ENCODE measurements at places on chromosomes 3 and 15. TPM values are rescaled to one million over a fixed set of nuclear protein-coding genes. Genes with fewer than 3 reads are reported as not detected.
A peak's percentile ranks its signal among the peaks of the same experiment; 100 is the strongest.

- H3K27me3 ChIP-seq = peaks cover 18% of the 10 kb centered on the region
- H3K36me3 ChIP-seq = no peaks in the 10 kb centered on the region
- no peak for DNase-seq
- H3K4me3 ChIP-seq = no peak overlapping the region
- no peaks in the 10 kb centered on the region for H3K4me1 ChIP-seq
Observed at GRCh38 chr3:60047426-60048200, 997.8 kb upstream of the CFAP20DC start.

The OXTR gene
- total RNA-seq = 4.1 TPM

The GPR149 gene
- 0.14 TPM for total RNA-seq

- no peak overlapping the region for H3K27ac ChIP-seq
- peaks cover 29% of the 10 kb centered on the region for H3K4me1 ChIP-seq
- DNase-seq = no peak
- H3K36me3 ChIP-seq = peaks cover 34% of the 10 kb centered on the region
- H3K4me3 ChIP-seq = no peak overlapping the region
Observed at GRCh38 chr3:37094636-37095035, 79.7 kb downstream of the LRRFIP2 start.

DNA sequence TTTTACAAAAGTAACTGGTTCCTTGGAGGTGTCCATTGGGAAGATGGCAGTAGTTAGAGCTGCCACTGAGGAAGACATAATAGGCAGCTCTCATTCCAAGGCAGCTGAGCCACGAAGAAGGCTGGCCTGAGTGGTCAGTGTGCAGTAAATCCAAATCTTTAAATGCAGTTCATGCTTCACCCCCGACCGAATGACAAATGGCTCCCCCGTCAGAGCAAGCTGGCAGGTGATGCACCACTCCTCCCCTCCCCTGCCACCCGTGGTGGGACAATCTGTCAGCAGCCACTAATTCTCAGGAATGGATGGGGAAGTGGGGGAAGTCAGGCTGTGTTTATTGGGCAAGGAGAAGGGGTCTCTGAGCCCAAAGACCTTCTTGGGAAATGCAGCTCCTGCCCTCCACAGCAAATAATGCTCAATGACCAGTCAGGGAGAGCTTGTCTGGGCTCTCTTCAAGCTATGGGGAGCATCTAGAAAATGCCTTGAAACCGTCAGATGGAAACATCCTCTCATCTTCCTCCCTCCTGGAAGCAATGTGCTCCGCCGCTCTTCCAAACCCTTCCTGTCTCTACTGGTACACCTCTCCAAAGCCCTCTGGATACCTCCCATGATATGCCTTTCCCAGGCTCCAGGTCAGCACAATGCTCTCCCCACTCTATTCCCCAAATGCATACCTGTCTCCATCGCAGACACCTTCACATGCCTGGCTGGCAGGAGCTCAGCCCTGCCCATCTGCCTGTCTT is 65.4 kb downstream of the LIPC start:
- H3K27ac ChIP-seq = no peak overlapping the region
- no peaks in the 10 kb centered on the region for H3K27me3 ChIP-seq
- H3K36me3 ChIP-seq = no peaks in the 10 kb centered on the region
- peaks cover 27% of the 10 kb centered on the region for H3K4me1 ChIP-seq
- no peak overlapping the region for H3K4me3 ChIP-seq
- no peak for DNase-seq

DNA sequence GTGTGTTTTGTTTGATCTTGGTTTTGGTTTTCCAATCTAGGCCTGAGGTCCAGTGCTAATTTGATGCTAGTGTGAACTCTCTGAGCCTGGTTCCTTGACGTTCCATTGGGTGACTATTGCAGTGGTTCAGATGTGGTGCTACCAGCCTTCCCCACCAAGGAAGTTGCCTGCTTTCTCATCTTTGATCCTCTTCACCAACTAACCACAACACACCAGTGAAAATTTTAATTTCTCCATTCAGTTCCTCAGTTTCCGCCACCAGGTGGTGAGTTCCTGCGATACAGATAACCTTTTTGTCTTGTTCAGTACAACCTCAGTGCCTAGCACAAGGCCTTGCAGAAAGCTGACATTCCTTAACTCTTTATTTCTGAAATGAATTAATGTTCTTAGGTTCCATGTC is 337.4 kb upstream of the TPRG1 start:
- peaks cover 24% of the 10 kb centered on the region for H3K4me1 ChIP-seq
- no peak for DNase-seq
- peaks cover 7% of the 10 kb centered on the region for H3K36me3 ChIP-seq
- no peaks in the 10 kb centered on the region for H3K27me3 ChIP-seq
- H3K27ac ChIP-seq = no peak overlapping the region

GRCh38 chr15:36498401-36498800 is 81.0 kb upstream of the CDIN1 start:
- no peaks in the 10 kb centered on the region for H3K36me3 ChIP-seq
- DNase-seq = no peak
- H3K27me3 ChIP-seq = peaks cover 8% of the 10 kb centered on the region
- H3K4me1 ChIP-seq = peaks cover 61% of the 10 kb centered on the region

GRCh38 chr15:87610366-87610765 is 646.2 kb downstream of the NTRK3 start:
- DNase-seq = no peak
- H3K36me3 ChIP-seq = no peaks in the 10 kb centered on the region
- no peak overlapping the region for H3K27ac ChIP-seq
- no peak overlapping the region for H3K4me3 ChIP-seq

- H3K27ac ChIP-seq = no peak overlapping the region
- no peak for DNase-seq
- no peaks in the 10 kb centered on the region for H3K27me3 ChIP-seq
- H3K4me3 ChIP-seq = no peak overlapping the region
- H3K36me3 ChIP-seq = no peaks in the 10 kb centered on the region
- H3K4me1 ChIP-seq = no peaks in the 10 kb centered on the region
Observed at GRCh38 chr3:94961423-94962100, 898.7 kb downstream of the NSUN3 start.

- H3K36me3 ChIP-seq = no peaks in the 10 kb centered on the region
- no peak overlapping the region for H3K4me3 ChIP-seq
- no peaks in the 10 kb centered on the region for H3K4me1 ChIP-seq
- H3K27me3 ChIP-seq = peaks cover 12% of the 10 kb centered on the region
- no peak for DNase-seq
Observed at GRCh38 chr15:92579931-92580470, 75.6 kb downstream of the FAM174B start.

- H3K27ac ChIP-seq = peak overlapping the region; percentile 90
- peak overlapping the region; percentile 26 for H3K4me3 ChIP-seq
- H3K36me3 ChIP-seq = no peaks in the 10 kb centered on the region
- DNase-seq = no peak
- H3K27me3 ChIP-seq = no peaks in the 10 kb centered on the region
Observed at GRCh38 chr15:56042031-56042430, 48.6 kb upstream of the NEDD4 start.

DNA sequence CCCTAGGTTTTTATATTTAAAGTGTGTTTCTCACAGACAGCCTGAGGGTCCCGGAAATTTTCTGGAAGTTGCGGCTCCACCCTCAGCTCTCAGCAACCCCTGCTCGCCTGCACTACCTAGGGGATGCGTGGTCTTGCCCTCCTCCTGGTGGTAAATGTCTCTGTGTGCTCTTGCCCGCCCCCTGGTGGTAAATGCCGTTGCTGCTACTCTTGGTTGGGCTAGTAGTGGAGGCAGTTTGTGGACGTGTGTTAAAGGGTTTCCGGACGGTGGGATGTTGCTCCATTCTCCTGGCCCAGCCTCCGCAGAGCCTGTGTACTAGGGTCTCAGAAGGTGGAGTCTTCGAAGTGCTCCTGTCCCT is 27.4 kb downstream of the STOML1 start:
- peaks cover 18% of the 10 kb centered on the region for H3K27me3 ChIP-seq
- H3K27ac ChIP-seq = no peak overlapping the region
- no peak for DNase-seq
- peaks cover 9% of the 10 kb centered on the region for H3K4me1 ChIP-seq
- no peaks in the 10 kb centered on the region for H3K36me3 ChIP-seq
- H3K4me3 ChIP-seq = no peak overlapping the region

DNA sequence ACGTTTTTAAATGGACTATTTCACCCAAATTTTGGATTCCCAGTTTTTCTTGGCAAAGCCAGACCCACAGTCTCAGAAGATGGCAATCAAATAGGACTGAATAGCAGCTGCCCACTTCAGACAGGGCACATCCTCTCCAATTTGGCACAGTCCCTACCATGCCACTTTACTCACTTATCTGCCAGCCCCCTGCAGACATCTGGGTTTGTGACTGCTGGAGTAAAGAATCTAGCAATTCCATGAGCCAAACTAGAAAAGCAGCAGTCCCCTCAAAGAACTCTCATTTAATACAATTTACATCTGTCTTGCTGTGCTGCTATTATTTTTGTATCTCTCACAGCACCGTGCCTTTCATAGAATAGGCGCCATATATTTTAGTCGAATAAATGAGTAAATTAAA is 16.0 kb upstream of the LRRN1 start:
- H3K27me3 ChIP-seq = no peaks in the 10 kb centered on the region
- no peaks in the 10 kb centered on the region for H3K4me1 ChIP-seq
- no peak overlapping the region for H3K27ac ChIP-seq
- H3K36me3 ChIP-seq = no peaks in the 10 kb centered on the region
- no peak for DNase-seq

- no peak overlapping the region for H3K4me3 ChIP-seq
- no peaks in the 10 kb centered on the region for H3K36me3 ChIP-seq
- H3K4me1 ChIP-seq = no peaks in the 10 kb centered on the region
Observed at GRCh38 chr3:146279013-146279412, 28.1 kb upstream of the PLSCR4 start.
